ENCODE measurements at places on chromosomes 3 and 15.

DNA sequence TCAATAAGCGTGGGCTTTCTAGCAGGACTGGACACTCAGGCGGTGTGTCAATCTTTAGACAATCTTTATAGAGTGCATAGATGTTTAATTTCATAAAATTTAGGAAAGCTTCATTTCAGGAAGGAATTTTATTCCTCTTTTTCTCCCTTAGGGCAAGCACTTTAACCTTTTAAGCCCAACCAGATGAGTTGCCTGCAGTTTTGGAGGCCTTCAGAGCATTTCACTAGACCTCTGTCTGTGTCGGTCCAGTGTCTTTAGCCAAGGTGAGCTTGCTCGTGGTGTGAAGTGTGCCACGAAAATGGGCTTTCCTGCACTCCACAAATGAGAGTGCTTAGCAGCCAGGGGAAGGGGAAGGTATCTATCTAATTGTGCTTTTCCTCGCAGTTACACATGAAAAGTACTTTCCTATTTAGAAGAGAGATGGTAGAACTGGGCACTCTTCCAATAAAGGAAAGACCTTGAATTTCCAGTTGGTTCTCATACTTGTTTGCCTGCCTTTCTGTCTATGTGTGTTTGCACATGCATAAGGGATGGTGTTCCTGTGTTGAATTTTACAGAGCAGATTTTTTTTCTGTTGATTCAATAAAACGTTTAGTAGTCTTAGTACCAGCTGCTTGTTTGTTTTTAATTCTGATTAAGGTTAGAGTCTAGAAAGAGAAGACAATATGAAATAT, 53.6 kb downstream of the FEZF2 start:
- no peak for DNase-seq

GRCh38 chr3:138675393-138675792, 66.8 kb downstream of the FAIM start:
- no peak for DNase-seq

- DNase-seq = no peak
These were observed 67.2 kb downstream of the MYO9A start for GRCh38 chr15:72050700-72051099.

- DNase-seq = no peak
These were observed 78.3 kb upstream of the MLF1 start for GRCh38 chr3:158492685-158493084.

GRCh38 chr3:156455839-156456238, 99.1 kb downstream of the SSR3 start:
- DNase-seq = no peak

DNA sequence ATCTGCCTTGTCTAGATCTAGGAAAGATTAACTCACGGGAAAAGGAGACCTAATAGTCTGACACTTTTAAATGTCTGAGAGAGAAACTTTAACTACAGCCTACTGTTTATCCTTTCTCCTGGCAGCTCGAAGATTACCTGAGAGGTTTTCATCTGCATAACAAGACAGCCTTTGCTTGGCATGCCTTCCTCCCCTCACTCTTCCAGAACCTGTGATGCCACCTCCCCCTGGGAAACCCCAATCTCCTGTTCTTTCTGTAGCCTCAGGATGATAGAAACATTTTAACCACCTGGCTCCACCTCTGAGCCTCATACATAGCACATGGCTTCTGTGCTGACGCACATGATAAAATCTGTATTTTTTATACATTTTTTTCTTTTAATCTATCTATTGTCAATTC, 420.8 kb downstream of the CNTN6 start:
- DNase-seq = no peak

DNA sequence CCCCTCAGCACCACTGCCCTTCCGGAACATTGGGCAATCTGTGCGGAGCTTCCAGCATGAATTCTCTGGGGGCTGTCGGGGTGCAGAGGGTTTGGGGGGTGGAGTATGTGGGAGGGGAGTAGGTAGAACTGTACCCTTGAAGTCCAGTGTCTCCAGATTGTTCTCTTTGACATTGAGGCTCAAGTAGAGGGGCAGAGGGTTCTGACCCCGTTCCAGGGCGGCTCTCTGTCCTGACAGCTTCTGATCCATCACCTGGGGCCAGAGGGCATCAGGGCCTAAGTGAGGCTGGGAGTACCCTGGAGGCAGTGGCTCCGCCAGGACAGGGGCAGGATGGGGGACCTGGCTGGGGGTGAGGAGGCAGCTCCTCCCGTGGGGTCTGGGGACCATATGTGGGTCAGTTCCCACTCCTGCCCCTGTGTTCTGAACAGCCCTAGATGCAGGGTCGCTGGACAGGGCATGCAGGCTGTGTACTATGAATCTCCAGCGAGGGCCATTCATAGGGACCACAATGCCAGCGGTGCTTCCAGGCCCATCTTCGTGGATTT, 22.1 kb downstream of the PLA2G4D start:
- no peak for DNase-seq

- no peak for DNase-seq
These were observed 143.1 kb downstream of the ARNT2 start for GRCh38 chr15:80547264-80547663.

DNA sequence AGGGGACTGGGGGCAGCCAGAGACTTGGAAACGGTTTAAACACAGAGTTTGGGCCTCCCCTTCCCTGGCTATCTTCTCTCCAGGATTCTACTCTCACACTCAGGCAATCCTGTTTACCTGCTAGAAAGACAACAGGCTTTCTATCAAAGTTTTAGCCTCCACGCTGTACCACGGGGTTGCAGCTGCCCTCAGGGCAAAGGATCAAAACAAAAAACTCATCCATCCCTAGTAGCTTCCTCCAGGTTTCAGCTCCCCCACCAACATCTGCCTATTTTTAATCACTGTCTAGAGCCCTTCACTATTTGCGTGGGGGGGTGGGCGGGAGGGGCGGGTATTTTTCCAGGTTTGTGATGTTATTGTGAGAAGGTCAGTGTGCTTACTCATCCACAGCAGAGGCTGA, 286.8 kb upstream of the TRIM42 start:
- DNase-seq = no peak

- DNase-seq = no peak
These were observed 119.3 kb downstream of the GLDN start for GRCh38 chr15:51460796-51461195.
